ENCODE measurements at places on chromosomes 11 and 22.

GRCh38 chr22:42645938-42646568 lies 3.1 kb downstream of the CYB5R3 start:
- no peak for DNase-seq

DNA sequence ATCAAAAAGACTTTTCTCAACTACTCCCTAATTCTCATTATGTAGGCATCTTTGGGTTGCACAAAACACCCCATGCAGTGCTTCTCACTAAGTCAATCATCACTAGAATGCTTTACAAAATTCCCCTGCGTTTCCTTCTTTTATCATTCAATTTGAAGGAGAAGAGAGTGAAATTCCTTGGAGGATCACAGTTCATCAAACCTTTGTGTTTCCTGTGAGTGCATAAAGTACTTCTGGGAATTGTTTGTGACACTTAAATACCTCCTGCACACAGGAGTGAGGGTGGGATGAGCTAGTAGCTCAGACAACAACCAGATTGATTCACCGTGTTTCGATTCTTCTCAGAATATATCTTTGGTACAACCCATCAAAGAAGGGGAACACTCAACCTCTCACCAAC lies 3.7 kb upstream of the OR5AR1 start:
- DNase-seq: no peak

DNA sequence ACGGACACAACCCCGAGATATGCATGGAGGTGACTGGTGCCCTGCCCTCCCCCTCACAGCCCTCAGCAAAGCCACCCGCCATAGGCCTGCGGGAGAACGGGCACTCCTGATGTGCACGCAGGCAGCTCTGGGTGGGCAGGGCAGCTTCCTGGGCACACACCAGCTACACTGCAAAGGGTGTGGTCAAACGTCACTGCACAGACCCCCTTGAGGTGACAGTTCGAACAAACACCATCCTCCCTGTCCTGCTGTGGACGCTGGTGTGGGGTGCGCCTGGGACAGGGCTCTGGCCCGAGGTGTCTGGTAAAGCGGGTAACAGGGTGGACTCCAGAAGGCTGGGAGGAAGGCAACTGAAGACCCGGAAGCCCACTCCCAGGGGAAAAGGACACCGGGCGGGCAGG lies 21.9 kb upstream of the MOB2 start:
- no peak for DNase-seq

GRCh38 chr11:6986487-6986886 lies 33.7 kb downstream of the ZNF214 start:
- DNase-seq: no peak
